ENCODE measurements at places on chromosomes 3 and 15. TPM values are rescaled to one million over a fixed set of nuclear protein-coding genes. Genes with fewer than 3 reads are reported as not detected.

SLC28A2 gene
- not detected for total RNA-seq

GRCh38 chr3:61733000-61733399 is 171.6 kb downstream of the PTPRG start:
- DNase-seq: no peak

DNA sequence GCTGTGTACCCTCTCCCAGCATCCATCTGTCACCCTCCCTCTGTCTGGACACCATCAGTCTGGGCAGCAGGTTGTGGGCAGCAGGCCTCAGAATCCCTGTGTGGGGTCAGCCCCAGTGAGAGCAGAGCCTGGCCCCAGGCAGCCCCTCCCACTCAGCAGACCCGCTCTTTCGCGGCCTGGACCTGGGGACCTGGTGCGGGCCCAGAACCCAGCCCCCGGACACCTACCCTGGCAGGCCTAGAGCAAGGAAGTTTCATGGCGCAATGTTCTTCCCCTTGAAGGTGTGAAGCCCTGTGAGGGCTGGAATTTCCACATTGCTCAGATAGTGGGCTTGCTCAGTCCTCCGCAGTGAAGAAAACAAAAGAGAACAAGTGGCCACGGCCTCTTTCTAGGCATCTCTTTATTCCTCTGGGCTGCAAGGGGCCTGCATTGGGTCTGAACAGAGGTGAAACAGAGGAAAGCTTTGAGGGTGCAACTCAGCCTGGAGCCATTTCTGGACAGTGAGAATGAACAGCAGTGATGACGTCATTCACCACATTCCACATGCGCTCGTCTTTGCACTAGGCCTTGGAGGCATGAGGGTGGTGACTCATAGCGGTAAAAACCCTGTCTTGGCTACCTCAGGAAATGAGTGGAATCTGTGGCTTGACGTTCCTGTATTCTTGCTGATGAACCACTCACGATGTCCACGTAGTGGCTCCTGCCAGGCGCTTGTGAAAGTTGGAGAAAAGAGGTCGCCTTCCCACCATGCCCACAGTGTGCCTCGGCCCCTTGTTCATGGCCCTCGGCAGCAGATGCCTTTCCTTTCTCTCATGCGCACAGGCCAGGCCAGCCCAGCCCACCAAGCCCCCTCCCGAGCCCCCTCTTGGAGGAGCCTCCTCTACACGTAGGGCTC is 66.1 kb downstream of the SLC30A4 start:
- peak; percentile 57 for DNase-seq

DNA sequence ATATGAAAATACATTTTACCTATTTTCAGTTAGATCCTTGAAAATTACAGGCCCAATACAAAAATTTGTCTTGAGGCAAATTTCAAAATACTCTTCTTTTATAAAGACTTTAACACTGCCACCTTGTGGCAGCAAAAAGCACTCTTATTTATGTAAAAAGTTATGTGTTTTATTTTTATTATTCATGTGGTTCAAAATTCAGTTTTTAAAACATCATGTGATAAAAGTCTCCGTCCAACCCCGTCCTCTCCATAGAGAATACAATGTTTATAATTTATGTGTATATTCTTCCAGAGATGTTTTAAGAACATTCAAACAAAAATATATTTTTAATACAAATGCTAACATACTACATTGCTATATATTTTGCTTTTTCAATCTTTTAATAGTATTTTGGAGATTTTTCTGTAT is 36.9 kb upstream of the TRIM59 start:
- no peak for DNase-seq

UCN2 gene
- not detected for total RNA-seq
